H7 (cell line): ENCODE measurements at places on chromosomes 5 and 9. TPM values are rescaled to one million over a fixed set of nuclear protein-coding genes. Genes with fewer than 3 reads are reported as not detected.

Gene LIX1
- 0.14 TPM in 1 of 2 replicates, not detected in the other for total RNA-seq

DNA sequence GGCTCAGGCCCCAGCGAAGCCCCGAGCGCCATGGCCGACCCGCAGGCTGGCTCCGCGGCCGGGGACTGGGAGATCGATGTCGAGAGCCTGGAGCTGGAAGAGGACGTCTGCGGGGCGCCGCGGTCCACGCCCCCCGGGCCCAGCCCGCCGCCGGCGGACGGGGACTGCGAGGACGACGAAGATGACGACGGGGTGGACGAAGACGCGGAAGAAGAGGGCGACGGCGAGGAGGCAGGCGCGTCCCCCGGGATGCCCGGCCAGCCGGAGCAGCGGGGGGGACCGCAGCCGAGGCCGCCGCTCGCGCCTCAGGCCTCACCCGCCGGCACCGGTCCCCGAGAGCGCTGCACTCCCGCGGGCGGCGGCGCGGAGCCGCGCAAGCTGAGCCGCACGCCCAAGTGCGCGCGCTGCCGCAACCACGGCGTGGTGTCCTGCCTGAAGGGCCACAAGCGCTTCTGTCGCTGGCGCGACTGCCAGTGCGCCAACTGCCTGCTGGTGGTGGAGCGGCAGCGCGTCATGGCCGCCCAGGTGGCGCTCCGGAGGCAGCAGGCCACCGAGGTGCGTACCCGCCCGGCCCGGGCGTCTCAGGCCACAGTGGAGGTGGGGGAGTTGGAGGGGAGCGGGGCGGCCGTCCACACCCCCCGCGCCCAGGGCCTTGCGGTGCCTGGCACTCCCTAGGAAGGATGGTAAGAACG, 1.6 kb downstream of the DMRT2 start:
- peak; percentile 84 for DNase-seq

DNA sequence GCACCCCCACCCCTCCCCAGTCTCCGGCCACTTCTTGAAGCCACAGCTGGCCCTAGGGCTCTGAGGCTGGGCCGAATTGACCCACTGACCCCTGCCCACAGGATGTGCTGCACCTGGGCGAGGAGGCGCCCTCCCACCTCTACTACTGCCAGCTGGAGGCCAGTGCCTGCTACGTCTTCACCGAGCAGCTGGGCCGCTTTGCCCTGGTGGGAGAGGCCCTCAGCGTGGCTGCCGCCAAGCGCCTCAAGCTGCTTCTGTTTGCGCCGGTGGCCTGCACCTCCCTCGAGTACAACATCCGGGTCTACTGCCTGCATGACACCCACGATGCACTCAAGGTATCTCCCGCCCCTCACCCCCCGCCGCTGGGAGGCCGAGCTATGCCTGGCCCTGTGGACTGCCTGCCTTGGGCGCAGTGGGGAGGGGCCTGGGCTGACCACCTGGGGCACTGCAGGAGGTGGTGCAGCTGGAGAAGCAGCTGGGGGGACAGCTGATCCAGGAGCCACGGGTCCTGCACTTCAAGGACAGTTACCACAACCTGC, 21.3 kb downstream of the HK3 start:
- peak; percentile 73 for DNase-seq

- no peak for DNase-seq
These were observed 721.4 kb upstream of the MEF2C start for GRCh38 chr5:89604342-89604741.

Gene HMMR
- 65.2 and 91.2 TPM in 2 replicates for total RNA-seq

DNA sequence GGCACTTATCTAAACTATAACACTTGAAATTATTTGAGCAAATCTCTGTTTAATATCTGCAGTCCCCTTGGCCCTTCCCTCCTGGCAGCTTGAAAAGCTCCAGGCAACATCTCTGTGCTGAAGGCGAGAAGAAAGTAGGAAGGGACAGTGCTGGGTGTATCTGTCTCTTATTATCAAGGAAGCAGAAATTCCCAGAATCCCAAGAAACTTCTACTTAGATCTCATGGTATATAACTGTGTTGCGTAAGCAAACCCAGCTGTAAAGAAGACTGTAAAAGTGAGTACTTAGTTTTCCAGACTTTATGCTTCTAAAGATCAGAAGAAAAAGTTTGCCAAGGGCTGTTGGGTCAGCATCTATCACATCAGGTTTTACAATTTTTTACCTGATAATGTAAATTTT, 1869.8 kb downstream of the MAT2B start:
- no peak for DNase-seq

DNA sequence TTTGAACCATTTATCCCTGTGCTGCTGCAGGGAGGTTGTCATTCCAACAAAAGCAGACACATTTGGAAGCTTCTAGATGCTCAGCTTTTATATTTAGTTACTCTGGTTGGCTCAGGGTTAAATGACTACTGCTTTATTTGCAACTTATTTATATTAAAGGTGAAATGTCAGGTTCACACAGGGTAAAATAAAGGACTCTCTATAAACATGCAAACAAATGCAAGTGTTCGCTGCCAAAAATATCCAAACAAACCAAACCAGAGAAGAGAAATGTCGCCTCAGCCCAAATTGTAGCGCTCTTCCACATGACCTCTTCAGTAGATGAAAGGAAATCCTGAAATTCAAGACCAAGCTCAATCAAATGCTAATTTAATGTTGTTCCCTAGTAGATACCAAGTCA, 57.0 kb upstream of the LIFR start:
- no peak for DNase-seq

DNA sequence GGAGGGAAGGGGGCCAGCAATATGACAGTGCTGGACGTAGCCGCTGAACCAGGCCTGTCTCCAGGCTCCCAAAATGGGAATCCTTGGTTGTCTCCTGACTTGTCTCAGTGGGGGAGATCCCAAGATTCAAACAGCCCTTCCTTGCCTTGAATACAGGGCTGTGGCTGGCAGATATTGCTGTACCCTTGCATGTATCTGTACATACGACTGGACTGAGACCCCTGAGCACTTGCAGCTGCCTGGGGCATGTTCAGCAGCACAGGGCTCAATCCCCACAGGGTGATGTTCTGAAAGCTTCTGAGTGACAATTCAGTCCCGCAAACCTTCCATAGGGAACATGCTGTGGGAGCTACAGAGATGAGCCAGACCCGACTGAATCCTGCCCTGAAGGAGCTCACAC, 13.3 kb downstream of the OR13J1 start:
- DNase-seq, result no peak

Gene RNF180
- total RNA-seq, result 1.2 and 1.8 TPM in 2 replicates

GRCh38 chr9:136507221-136507991, 24.6 kb upstream of the SEC16A start:
- DNase-seq, result peak; percentile 72

- DNase-seq, result no peak
These were observed 6.2 kb upstream of the MYORG start for GRCh38 chr9:34382879-34383278.

- DNase-seq, result no peak
These were observed 174.0 kb downstream of the GDNF start for GRCh38 chr5:37665889-37666288.

DNA sequence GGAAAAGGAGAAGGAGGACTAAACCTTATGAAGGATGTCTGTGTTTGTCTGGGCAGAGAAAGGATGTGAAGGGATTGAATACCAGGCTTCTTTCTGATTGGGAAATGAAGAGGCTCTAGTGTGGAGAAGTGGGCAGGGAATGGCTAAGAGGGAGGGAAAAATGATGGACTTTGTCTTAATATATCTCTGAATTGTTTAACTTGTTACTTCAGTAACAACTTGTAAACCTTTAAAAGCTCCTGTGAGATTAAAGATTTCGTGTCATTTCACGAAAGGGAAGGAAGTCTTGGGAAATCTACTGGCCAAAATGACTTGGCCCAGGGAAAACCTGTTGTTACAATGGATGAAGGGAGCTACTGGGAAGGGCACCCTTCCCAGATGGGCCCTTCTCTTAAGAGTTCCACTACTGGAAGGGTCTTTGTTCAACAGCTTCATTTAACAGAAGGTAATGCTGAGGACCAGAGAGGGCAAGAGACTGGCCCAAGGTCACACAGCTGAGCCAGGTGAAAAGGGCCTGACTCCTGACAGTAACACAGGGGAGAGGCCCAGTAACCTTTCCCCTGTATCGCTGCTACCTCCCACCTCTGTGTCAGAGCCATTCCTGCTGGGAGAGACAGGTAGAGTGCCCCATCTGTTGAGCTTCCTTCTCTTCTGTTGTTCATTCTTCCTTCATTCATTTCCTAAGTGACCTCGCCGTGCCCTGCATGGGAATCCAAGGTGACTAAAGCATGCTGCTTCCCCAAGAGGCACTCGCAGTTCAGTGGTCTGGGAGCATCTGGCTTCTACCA, 5.1 kb upstream of the TCOF1 start:
- DNase-seq, result no peak

DNA sequence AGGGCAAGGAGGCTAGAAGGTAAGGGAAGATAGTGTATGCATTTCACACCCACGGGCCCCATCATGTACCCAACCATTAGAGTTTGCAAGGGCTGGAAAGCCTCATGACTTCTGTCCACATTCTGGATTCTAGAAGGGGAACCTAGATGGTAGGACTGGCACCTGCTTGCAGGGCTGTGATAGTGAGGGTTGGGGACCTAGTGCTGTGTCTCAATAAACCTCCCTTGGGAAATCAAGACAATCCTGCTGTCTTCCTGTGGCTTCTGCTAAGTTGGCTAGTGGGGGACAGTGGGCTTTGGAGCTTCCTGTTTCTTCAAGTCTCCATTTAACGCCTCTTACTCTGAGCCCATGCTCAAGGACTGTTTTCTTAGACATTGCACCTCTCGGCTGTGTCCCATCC, 43.6 kb upstream of the SYNPO start:
- DNase-seq, result no peak

GRCh38 chr5:158599157-158599556, 500.6 kb downstream of the EBF1 start:
- DNase-seq, result no peak

Gene SIT1
- 0.69 and 2.3 TPM in 2 replicates for total RNA-seq

Gene SEMA6A
- total RNA-seq, result 207 and 294 TPM in 2 replicates

GRCh38 chr9:110087605-110088004, 120.4 kb downstream of the C9orf152 start:
- no peak for DNase-seq

Gene TXNDC8
- not detected in 2 replicates for total RNA-seq

Gene LHX3
- 0.07 TPM in 1 of 2 replicates, not detected in the other for total RNA-seq

DNA sequence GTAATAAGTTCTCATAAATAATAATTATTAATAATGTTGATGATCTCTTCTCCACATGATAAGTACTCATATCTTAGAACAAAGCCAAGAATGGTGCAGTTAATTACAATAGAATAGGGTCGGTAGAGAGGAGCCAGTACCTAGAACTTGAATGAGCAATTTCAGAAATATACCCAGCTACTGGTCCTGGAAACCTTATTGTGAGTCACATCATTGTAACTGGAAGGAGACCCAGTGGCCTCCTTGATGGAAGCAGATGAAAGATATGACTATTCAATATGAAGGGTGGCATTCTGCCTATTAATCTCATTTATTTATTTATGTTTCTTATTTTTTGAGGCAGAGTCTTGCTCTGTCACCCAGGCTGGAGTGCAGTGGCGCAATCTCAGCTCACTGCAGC, 37.7 kb upstream of the SHOC1 start:
- DNase-seq, result no peak

- DNase-seq, result peak; percentile 7
These were observed 324.8 kb downstream of the CYLC2 start for GRCh38 chr9:103319979-103320378.

Gene PTTG1
- total RNA-seq, result 372 and 415 TPM in 2 replicates

DNA sequence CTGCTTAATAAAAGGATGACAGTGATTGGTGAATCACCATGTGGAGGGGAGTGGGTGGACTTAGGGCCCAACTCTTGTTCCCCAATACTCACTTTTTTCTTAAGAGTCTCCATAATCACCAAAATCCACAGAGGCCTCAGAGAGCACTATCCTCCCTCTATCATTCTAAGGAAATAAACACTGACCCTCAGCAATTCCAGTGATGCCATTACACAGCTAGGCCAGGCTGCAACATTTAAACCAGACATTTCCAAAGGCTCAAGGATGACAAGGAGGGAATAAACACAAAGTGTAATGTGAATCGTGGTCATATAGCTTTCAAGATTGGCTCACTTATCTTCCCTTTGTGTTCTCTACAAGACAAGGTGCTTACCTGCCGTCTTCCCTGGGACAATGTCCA, 2.4 kb upstream of the ARSI start:
- no peak for DNase-seq

- DNase-seq, result no peak
These were observed 87.9 kb downstream of the SLC1A3 start for GRCh38 chr5:36694351-36694750.

DNA sequence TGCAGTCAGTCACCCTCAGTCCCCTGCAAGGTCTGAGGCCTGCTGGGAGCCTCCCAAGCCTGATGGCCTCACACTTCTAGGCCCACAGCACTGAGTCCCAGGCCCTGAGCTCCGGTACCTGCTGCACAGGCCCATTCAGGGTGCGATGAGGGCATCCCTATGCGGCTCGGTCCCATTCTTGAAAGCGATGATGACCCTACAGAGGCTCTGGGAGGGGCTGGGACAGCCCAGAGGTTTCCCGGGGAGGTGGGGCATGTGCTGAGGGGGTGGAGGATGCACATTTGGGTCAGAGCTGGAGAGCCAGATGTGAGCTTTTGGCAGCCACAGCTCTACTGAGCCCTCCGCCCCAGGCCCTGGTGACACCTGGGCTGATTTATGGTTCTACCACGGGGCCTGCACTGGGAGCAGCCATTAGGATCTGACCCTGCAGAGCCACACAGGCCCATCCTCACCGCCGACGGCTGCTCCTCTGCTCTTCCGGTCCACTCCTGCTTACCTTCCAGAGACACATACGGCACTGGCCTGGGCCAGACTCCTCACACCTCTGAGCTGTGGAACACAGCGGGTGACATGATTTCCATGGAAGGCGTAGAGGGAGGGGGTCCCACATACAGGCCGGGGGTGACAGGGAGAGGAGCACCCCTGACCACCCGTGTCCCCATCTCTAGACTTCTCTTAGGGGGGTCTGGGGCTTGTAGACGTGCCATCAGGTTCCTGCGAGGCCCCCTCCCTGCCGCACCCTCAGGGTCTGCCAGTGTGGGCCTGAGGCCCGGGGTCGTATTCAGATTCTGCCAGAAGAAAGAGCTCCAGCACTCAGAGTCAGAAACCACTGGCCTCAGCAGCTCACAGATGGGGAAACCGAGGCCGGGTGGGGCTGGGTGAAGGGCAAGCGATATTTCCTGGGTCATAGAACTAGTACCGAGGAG, 53.4 kb downstream of the COL23A1 start:
- DNase-seq, result peak; percentile 22
